ENCODE measurements at places on chromosomes 6 and 20.

- DNase-seq: no peak
Observed at GRCh38 chr6:67802771-67803170, 832.3 kb upstream of the ADGRB3 start.

DNA sequence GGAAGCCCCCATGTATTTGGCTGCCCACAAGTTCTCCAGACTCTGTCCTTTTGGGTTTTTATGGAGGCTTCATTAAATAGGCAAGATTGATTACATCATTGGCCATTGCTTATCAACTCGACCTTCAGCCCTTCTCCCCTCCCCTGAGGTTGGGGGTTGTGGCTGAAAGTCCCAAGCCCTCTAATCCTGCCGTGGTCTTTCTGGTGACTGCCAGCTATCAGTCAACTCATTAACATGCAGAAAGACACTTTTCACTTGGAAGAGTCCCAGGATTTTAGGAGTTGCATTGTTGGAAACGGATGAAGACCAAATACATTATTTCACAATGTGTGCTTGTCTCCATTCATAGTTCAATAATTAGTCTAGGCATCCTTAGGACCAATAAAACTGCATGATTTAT, 9.5 kb downstream of the CDC5L start:
- no peak for DNase-seq

GRCh38 chr6:35057449-35058357, 83.4 kb downstream of the TCP11 start:
- no peak for DNase-seq

- no peak for DNase-seq
Observed at GRCh38 chr6:106939848-106940247, 34.7 kb downstream of the CD24 start.

DNA sequence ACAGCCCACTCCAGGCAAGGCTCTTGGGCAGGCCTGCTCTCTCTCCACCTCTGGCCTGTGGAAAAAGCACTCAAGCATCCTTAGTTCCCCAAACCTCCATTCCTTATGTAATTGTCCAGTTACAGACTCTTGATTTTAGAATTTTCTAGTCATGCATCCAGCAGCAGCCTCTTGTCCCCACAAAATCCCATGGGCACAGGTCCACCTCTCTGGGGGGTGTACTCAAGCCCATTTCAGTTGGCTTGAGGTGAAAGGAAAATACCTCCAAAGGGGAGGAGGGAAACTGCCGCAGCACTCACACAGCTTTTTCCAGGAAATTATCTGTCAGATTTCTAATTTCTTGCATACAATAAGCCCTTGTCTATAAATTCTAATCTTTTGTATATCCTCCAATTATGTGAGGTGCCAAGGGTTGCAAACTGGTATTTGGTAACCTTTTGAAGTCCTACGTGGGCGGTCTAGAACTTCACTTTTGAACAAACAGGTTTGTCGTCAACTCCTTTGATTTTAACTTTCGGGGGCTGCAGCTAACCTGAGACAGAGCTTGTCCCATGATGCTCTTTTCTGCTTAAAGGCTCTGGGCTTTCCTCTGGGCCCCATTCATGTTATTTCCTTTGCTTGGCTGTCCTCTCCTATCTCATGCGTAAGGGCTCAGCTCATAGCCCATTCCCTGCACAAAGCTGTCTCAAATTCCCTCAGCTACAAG, 104.7 kb upstream of the CEP85L start:
- peak; percentile 16 for DNase-seq

DNA sequence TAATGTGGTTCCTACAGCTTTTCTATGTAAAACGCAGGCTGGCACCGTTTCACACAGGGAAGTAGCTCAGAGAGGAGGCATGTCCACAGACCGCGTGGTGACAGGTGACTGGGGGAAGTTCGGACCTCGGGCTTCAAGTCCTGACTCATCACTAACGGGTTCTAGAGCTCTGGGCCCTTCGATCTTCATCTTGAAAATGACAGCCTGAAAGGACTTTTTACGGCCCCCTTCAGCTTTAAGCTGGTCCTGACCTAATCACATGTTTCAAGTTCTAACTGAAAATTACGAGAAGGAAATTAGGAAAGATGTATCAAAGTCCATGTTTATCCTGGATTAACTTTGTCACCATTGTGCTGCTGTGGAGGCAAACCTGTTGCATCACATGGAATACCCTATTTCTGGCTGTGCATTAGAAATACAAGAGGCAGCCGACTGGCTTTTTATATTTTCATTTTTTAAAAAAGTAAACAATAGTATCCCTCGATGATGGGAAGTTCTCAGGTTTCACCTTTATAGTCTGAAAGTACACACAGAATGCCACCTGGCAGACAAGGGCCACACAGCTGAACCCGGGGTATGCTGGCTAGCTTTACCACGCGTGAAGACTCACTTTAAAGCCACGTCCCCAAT, 2.0 kb downstream of the MAN1A1 start:
- DNase-seq: no peak

GRCh38 chr6:148416330-148416965, 73.8 kb downstream of the SASH1 start:
- DNase-seq: no peak

DNA sequence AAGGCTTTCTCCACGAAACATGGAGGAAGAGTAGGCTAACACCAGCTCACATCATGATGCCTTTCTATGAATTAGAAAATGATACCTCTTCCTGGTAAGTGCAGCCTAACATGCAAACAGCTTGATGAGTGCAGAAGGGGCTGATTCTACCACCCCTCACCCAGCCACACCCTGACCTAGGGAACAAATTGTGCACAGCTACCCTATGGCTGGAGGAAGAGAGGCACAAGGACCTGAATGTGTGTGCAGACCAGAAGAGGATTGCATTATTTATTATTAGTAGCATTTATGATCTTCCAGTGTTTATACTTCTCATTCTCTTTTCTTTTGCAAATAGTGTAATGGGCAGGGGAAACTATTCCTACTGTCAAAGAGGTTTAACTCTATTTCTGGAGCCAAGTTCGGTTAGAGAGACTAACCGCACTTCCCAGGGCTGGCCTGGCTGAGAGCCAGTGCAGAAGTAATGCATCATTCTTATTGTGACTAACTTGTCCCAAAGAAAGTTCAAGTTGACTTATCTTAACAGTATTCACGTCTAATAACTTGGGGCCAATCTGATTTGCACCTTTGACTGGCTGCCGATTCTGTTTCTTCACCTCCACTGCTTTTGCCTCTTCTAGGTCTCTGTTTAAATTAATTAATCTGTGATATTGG, 237.5 kb downstream of the CD83 start:
- no peak for DNase-seq

All from vagina (tissue), 2 donors.